Vein endothelial cell (primary cell): ENCODE measurements at places on chromosomes 12 and 14. TPM values are rescaled to one million over a fixed set of nuclear protein-coding genes. Genes with fewer than 3 reads are reported as not detected.

The INHBC gene
- not detected in 2 replicates for total RNA-seq

The ABCD2 gene
- not detected in 2 replicates for total RNA-seq

The SPTSSA gene
- 18.3 and 20.7 TPM in 2 replicates for total RNA-seq

The ATG101 gene
- total RNA-seq: 41.7 and 45.7 TPM in 2 replicates

The ASPG gene
- not detected in 2 replicates for total RNA-seq

The TPCN1 gene
- total RNA-seq: 12.3 and 18.3 TPM in 2 replicates

The SLC10A1 gene
- not detected in 2 replicates for total RNA-seq

The CATSPERB gene
- not detected in 2 replicates for total RNA-seq

The CLEC14A gene
- total RNA-seq: 418 and 421 TPM in 2 replicates

The IQSEC3 gene
- under 0.01 TPM in 1 of 2 replicates, not detected in the other for total RNA-seq

The MYL2 gene
- total RNA-seq: not detected in 2 replicates

The CCDC184 gene
- total RNA-seq: under 0.01 and 0.10 TPM in 2 replicates

The PROX2 gene
- under 0.01 TPM in 1 of 2 replicates, not detected in the other for total RNA-seq
